ENCODE measurements at places on chromosomes 13 and 19.

DNA sequence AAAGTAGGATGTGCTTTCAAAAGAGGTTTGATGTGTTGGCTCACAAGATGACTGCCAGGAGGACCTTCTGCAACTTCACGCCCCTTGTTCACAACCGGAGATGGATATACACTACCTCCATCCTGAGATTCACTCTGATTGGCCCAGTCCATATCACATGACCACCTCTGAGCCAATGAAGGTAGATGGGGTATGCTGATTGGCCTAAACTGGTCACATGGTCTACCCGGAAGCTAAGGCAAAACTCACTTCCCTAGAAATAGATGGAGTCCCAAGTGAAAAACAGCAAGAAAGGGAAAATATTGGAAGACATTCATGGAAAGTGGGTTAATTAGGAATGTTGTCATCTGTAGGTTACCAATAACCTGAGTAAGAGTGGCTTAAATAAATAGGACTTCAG is 119.7 kb upstream of the MRI1 start:
- DNase-seq = no peak

DNA sequence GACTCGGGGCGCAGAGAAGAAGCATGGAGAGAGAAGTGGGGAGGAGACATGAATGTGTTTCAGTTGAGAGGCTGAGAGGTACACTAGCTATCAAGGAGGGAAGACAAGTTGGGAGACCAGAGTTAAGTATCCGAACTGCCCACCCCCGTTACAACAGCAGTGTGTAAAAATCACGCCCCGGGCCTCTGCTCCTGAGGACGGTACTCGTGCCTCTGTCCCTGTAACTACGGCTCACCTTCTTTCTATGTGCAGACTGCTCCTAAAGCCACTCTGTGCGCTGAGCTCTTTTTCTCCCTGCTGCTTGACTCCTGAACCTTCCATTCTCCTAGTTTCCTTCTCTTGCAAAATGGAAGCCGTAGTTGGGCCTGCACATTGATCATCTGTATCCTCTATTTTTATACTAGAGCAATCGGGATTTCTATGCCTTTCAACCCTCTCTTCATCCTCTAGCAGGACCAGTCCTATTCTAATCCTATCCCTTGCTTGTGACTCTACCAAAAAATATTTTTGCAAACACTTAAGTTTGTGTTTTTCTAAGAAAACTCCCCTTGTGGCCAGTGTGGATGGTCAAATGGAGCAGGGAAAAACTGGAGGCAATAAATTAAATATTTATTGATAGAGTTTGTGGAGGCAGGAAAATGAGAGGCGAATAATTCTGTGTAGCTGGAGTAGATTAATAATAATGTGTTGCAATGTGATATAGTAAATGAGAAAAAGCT is 569 bp downstream of the POLR1D start:
- DNase-seq = no peak

- no peak for DNase-seq
Measured at GRCh38 chr19:16897856-16898161, 9.0 kb downstream of the F2RL3 start.

- DNase-seq = no peak
Measured at GRCh38 chr19:7862413-7862951, 11.7 kb downstream of the PRR36 start.

DNA sequence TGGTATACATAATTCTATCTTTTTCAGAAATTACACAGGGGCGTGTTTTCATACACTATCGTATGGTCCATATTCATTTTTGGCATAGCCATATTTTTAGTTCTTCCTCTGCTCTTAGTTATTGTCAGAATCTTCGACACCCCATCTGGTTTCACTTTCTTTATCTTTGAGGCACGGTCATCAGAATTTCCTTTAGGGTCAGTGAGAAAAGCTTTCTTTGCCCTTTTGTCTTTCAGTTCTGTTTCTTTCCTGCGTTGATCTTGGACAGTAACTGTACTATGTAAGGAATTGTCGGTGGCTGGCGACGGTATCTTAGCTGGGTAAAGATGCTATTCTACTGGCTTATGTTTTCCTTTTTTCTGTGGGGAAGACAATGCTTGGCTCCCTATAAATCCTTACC is 10.6 kb upstream of the KIR2DL4 start:
- DNase-seq = no peak

DNA sequence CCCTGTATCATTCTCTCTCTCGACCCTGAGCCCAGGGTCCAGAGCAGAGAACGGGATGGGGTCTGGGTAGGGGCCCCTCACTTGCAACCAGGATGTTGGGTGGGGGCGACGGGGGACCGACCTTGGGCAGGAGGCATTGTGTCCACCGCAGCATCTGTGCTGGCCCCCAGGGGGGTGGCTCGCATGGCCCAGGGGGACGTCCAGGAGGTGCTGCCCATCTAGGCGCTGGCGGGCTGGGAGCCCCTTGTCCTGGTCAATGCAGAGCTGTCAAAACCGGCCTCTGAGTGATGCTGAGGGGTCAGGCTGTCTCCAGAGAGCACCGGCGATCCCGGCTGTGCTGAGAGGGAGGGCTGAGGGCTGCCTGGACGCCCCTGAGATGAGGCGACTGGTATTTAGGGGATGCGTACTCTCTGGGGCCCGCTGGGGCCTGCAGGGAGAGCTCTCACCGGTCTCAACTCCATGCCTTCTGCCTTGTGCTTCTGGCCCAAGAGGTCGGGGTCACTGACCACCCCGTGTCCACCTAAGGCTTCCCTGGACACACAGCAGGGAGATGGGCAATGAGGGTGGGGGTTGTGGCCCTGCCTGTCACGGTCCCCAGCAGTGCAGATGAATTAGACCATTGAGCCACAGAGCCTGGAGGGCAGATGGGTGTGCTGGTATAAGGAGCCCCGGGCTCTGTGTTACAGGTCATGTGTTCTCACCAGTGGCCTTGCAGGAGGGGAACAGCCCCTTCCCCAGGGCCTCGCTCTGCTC is 8.6 kb downstream of the RPS9 start:
- DNase-seq = no peak

DNA sequence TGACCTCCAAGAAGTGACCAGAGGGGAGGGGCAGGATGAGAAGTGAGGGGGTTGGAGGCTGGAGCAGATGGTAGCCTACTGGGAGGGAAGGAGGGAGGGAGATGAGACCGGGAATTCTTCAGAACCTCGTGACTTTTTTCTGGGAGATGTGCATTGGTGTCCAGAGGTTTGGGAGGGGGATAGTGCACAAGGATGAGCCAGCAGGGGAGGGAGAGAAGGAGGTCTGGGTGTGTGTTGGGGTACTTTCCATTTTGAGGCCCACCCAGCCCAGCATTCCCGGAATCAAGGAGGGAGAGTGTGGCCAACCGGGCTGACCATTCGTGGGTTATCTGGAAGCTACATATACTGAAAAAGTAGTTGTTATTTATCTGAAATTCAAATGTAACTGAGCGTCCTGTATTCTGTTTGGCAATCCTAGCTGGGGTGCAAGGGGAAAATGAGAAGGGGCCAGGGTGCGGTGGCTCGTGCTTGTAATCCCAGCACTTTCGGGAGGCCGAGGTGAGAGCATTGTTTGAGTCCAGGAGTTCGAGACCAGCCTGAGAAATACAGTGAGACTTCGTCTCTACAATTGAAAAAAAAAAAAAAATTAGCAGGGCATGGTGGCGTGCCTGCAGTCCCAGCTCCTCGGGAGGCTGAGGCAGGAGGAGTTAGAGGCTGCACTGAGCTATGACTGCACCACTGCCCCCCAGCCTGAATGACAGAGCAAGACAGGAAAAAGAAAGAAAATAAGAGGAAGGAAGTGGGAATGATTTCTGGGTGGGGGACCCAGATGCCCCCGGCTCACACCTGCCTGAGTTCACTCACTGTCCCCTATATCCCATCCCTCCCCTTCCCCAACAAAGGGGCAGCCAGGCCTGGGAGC is 4.4 kb upstream of the C3 start:
- DNase-seq = no peak

DNA sequence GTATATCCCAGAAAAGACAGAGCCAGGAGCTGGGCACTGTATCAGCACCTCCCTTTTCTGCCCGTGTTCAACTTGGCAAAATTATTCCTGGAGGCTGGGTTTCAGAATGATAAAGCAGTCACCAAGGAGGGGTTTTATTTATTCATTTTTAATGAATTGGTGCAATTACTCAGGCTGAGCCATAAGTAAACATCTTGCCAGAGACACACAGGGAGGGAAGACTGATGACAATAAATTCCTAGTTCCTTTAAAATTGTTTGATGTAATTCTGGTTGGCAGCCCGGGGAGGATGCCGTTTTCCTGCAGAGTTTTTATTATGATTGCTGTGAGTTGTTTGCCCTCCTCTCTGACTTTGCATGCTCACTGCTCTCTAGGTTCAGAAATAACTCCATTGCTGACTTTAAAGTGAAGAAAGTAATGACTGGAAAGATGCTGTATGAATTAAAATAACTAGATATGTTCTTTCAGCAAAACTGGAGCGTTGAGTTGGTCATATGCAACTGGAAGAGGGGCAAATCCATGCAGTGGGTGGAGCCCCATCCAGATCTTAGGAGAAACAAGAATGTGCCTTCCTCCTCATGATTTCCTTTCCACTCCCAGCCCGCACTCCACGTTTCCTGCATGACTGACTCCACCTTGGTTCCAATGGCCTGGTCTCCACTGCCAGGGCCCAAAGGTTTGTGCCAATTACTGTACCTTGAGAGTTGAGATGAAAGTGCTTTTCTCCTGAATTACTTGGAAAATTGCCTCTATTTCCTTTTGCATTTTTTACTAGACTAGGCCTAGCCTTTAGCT is 182.1 kb downstream of the RFC3 start:
- no peak for DNase-seq

- DNase-seq = no peak
Measured at GRCh38 chr13:64506246-64506645, 2723.9 kb downstream of the PCDH9 start.

DNA sequence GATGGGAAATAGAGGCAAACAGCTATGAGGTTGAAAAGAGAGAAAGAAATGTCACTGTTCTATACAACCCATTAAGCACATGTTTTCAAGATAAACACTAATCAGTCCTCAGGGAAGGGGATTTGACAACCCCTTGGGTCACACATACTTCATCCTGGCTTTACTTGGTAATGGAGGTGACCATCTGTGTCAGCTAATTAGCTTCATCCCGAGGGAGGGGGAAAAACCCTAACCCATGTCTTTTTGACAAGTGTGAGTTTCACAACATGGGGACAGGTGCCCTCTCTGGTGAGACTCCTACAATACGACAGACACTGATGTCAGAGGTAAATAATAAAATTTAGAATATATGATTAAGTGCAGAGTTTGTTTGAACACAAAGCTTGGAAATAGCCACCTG is 43.1 kb downstream of the ZNF611 start:
- no peak for DNase-seq

GRCh38 chr13:99246100-99246499 is 12.1 kb downstream of the GPR18 start:
- no peak for DNase-seq

DNA sequence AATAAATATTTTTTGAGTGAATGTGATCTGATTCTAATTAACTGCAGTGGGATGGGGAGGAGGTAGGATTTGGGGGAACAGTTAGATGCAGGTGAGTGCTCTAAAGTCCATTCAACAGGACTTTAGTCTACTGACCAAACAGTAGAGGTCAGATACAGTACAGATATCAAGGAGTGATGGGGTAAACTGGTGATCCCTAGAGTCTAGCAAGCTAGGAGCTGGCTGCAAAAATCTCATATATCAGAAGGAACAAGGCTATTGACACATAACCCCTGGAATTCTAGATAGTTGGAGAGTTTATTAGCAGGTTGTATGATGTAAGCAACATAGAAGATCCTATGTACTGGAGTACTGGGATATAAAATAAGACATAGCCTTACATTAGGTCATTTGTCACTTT is 131.6 kb downstream of the HS6ST3 start:
- no peak for DNase-seq

GRCh38 chr13:27728271-27728670 is 64.0 kb upstream of the GSX1 start:
- no peak for DNase-seq

DNA sequence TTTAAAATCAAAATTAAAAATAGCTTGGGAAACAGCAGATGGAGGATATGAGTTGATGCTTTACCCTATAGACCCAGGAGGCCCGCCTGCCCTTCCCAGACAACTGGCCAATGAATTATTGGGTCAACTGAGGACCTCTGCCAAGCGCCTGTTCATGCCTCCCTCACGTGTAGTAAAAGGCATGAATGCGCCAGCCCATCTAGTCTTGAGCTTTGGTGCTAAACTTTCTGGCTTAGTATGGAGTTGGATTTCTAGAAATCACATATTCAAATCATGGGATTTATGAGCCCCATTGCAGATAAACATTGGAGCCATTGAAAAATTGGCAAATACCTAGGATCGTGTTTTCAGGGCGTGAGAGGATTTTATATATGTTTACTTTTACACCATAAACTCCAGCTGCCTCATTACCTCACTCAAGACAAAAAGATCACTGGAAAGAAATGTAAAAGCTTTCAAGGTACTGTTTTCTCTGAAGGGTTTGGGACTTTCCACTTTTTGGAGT is 47.1 kb downstream of the COL4A2 start:
- DNase-seq = no peak

DNA sequence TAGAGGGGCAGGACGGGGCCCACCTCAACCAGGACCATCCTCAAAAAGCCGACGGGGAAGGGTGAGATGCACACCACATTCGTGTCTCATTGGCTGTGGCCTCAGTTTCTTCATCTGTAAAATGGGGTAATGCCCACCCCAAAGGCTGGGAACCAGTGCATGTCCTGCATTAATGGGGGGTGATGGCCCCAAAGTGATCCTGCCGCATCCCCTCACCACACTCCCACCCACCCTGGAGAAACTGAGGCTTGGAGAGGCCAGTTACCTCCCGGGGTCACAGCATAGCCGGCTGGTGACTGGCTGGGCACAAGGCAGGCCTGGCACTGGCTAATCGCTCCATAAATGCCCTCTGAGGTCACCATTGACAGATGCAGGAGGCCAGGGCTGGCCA is 640 bp upstream of the MIDN start:
- no peak for DNase-seq

DNA sequence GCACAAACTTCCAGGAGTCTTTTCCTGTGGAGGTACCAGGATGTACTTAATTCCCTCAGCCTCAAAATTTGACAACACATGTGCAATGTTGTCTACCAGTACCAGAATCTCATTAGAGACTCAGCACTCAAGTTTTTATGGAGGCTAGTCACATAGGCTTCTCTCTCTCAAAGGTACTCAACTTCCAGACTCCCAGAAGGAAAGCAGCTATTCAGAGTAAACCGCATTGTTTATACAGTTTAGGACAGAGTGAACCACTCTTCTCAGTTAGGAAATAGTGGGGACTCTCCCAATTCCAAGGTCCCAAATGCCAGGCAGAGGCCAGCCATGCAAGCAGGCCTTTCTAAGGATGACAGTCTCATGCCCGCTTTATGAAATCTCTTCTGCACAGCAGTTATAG is 8.5 kb upstream of the C1QTNF9B start:
- no peak for DNase-seq

DNA sequence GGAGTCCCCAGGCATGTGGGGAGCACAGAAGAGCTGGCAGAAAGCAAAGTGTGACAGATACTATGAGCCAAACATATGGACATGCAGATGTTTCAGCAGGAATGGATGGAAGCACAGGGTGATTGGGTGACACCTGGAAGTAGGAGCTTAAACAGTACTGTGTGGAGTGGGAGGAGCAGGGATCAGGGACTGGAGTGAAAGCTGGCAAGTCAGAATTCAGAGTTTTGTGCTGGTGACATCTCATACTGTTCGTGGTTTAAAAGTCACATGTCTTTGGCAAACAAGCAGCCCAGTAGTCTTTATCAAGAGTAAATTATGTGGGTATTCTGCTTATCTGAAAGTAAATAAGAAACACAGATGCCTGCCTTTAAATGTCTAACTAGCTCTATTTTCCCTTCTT is 408.2 kb downstream of the COG6 start:
- DNase-seq = no peak

GRCh38 chr19:13840305-13841085 is 36.4 kb upstream of the NANOS3 start:
- no peak for DNase-seq
